ENCODE measurements at places on chromosomes 5 and 9. TPM values are rescaled to one million over a fixed set of nuclear protein-coding genes. Genes with fewer than 3 reads are reported as not detected.

- no peak for DNase-seq
Measured at GRCh38 chr5:76771705-76772405, 47.0 kb upstream of the F2RL1 start.

DNA sequence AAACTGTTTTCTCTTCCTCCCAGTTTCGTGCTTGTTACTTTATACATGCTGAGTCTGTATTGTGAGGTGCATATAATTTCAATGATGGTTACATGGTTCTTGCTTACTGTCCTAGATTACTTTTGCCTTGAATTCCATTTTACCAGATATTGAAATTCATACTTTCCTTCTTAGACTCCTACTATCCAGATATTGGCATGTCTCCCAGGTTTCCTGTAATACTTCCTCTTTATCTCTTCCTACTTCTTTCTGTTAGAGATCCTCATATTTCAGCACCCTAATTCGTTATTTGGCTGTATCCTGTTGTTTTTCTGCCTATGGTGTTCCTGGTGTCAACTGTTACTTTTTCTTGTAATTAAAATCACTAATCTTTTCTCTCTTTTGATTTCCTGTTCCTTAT, 522.1 kb downstream of the CCDC171 start:
- no peak for DNase-seq

- DNase-seq, result peak; percentile 75
Measured at GRCh38 chr5:5805916-5806315, 383.4 kb downstream of the ICE1 start.

Gene CCNJL
- total RNA-seq, result 1.4 TPM

Gene IRGM
- not detected for total RNA-seq

Gene CRB2
- total RNA-seq, result 0.13 TPM

Gene PRXL2C
- total RNA-seq, result 26.8 TPM

Gene TRAF1
- total RNA-seq, result 7.1 TPM

DNA sequence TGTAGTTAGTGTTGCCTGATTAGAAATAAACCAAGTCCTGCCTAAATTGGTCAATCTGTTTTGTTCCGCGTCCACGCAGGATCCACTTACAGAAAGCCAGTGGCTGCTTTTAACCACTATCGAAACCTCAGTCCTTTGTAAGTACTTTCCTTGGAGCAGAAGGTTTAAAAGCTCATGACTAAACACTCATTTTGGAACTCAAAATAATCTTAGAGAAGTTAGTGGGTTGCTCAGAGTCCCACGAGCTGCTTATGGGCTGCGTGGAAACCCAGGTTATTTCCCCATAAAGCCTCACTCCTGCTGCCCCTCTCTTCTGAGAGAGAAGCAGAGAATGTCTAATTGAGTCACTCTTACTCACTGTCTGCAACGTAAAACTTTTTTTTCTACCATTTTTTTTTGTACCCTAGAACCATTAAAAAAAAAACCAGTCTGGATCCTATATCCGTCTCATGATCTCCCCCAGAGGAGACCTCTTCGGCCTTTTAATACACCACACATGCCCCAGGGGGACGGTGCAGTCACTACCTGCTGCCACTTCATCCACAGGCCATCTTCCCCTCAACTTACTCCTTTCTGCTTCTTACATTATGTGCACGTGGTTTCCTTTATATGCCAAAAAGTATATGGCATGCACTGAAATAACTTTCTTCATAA, 7.6 kb downstream of the BASP1 start:
- DNase-seq, result no peak

DNA sequence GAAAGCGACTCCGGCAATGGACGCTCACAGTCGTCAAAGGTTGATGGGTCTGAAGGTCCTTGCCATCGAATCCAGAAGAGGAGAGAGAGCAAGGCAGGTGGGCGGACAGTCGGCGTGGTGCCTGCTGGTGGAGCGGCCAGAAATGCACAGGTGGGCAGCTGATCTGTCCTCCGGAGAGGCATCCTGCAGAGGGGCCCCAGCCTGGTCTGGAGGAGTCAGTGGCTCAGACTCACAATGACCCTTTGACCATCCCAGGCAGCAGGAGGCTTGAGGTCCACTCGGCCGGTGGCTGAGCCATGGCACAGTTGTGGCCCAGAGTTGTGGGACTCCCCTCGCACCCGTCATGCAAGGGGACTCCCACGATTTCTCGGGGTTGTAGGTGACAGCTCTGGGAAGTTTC, 34.4 kb upstream of the FCN2 start:
- DNase-seq, result no peak

DNA sequence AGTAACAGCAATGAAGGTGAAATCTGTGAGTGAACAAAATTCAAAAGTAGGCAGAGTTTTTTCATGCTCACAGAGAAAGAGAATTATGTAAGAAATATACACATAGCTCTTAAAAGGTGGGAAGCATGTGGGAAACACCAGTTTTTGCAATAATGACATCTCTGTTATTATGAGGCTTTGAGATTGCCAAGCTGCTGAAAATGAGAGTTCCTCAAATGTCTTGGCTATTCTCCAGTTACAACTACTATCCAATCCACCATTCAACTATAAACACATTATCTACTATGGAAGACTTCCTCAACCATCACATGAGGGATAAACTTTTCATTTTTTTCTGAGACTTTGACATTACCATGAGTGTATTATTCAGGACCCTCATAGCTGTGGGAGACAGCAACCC, 420.8 kb upstream of the ACTBL2 start:
- DNase-seq, result no peak

Gene PHF24
- 0.99 TPM for total RNA-seq

Gene F12
- not detected for total RNA-seq

Gene UQCRQ
- 122 TPM for total RNA-seq

DNA sequence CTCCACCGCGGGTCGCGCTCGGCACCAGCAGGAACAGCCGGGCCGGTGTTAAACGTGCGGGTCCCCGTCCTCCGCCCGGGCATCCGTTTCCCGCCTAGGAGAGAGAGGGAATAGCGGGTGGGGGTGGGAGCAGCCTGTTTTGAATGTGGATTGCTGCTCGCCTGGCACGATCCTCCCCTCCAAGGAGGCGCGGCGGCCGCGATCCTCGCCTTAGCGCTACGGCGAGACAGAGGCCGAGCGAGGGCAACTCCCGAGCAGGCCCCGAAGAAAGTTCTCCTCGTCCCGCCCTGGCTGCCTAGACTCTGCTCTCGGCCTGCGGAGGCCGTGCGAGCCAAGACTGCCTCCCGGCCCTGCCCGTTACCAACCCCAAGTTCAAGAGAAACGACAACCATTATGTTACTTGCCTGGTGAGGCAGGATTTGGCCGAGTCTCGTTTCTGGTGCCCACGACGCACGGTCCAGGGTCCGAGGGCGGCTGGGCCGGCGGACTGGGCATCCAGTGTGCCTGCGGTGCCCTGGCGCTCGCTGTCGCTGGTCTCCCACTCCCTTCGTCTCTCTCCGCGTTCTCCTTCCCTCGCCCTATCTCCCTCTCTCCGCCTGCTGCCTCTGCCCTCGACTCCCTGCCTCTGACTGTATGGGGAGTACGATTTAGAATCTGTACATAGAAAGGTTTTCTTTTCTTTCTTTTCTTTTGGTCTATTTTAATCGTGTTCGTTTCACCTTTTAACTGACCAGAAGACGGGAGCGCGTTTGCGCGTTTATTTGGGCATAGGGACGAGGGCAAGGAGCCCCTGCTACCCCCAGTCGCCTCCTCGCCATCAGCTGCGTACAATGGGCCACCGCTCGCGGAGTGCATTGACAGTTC, 724 bp downstream of the NR2F1-AS1 start:
- no peak for DNase-seq

Gene CAMK4
- 5.3 TPM for total RNA-seq

Gene IL13
- total RNA-seq, result not detected

DNA sequence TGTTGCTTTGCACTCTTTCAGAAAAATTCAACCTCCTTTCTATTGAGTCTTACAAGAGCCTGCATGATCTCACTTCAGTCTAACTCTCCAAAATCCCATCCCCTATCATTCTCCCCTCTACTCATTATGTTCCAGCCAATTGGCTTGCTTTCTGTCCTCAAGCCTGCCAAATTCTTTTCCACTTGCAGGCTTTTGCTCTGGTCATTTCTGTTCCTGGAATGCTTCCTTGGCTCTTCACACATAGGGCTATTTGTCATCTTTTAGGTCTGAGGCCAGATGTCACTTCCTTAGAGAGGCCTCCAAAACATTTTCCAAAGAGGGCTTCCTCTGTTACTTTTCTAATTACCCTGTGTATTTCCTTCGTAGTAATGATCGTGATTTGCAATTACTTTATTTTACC, 11.8 kb upstream of the CHD1 start:
- no peak for DNase-seq

Gene PLGRKT
- 18.3 TPM for total RNA-seq

Gene NRG2
- 5.0 TPM for total RNA-seq

- DNase-seq, result peak; percentile 47
Measured at GRCh38 chr5:149210225-149210624, 61.4 kb upstream of the AFAP1L1 start.

DNA sequence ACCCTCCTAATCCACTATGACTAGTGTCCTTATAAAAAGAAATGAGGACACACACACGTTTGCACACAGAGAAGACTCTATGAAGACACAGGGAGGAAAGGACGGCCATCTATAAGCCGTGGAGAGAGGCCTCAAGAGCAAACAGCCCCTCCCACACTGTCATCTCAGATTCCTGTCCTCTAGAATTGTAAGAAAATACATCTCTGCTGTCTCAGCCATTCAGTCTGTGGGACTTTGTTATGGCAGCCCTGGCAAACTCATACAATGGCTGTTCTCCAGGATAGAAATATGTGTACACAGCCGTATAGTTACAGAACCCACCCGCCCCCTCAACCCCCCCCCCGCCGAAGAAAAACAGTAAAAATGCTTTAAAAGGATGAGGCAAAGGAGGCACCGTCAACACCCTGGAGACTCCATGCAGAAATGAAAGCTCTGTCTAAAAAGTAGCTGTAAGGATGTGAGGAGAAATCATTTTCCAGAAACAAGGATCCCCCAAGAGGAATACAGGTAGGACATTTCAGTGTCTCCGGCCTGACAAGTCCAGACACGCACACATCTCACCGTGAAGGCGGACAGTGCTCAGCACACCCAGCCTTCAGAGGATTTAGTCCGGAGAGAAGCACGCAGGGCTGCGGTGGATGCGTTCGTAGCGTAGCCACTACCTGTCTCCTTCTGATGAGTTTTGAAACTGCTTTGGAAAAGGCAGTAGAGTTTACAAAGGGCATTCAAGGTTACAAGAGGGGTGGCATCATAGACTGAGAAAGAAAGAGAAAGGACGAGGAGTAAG, 110.8 kb upstream of the ERCC6L2 start:
- no peak for DNase-seq

Gene CCL28
- total RNA-seq, result 2.2 TPM

DNA sequence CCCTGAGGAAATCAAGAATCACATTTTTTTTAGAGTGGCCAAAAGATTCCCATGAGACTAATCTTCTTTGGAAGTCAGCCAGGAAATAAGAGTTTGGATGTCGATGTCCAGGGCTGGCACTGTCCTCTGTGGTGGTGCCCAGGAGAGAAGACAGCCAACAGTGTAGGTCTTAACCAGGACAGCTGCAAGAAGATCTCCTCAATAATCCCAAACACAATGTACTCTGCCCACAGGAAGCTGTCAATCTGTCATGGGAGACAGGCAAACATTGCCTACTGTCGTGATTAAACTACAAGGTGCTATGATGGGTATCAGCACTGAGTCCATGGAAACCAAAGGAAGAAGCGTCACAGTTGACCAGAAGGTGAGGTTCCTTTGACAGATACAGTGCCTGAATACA, 174.1 kb downstream of the PIK3R1 start:
- DNase-seq, result no peak

- no peak for DNase-seq
Measured at GRCh38 chr9:135559606-135560005, 1.9 kb upstream of the PAEP start.

Gene SLC34A1
- total RNA-seq, result not detected

DNA sequence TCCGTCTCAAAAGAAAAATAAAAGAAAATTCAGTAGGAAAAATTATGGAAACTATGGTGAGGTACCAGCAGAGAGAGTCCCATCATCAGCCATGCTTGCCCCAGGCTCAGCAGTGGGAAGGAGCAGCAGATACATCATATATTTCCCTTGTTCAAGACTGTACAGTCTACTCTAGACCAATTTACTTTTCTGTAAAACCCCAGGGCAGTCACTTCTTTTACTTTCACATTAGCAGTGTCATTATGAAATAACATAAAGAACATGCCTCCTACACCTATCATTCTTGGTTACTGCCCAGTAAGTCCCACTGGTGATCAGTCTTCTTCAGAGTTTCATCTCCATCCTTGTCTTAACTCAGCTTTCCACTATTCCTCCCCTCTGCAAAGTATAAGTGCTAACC, 1145.0 kb downstream of the MAT2B start:
- DNase-seq, result no peak

DNA sequence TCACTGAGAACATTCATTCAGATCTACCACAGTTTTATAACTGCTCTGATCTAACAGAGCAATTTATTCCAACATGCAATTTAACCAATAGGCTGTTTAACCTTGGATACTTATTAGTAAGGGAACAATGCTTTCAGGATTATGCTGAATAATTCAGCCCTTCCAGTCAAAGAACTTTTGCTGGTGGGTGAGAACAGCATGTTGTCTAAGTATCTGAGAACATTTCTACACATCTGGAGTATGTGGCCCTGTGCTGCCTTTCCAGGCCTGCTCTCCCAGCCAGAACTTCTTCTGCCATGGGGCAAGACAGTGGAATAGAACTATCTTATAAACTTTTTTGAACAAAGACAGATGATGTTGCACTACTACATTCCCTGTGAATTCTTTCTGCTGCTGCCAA, 55.8 kb downstream of the NFIB start:
- DNase-seq, result no peak

Gene RGS7BP
- total RNA-seq, result 4.7 TPM

DNA sequence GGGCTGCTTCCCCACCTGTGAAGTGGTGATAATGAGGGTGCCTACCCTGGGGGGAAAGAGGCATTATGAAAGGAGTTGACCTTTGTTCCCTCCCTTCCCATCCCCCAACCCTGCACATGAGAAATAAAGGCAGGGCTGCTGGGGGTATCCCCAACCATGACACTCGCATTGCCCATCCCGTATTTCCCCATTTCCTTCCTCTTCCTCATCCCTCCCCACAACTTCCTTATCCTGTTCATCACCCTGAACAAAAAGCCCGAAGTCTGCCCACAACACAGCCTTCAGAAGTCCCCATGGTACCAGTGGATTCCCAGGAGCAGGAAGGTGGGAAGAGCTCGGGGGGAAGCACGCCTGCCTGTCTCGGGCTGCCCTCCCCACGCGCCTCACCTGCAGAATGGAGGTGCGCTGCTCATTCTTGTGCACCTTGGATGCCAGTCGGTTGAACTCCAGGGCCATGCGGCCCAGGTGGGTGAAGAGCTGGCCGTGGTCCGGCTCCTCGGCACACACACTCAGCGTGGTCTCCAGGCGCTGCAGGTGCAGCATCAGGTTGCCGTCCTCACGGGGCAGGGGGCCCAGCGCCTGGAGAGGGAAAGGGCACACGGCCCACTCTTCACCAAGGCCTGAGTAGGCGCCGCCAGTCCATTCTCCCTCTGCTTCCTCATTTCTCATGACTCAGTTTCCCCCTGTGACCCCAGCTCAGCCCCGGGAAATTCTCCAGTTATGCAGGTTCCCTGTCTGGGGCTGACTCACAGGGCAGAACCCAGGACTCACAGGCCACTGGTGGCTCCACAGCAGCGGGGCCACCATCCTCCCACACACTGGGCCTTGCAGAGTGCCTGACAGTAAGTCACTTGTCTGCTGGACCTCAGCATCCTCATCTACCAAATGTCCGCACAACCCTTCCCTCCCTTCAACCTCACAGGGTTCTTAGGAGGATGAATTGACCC, 24.2 kb downstream of the TNIP1 start:
- DNase-seq, result no peak

- no peak for DNase-seq
Measured at GRCh38 chr5:141914199-141914743, 9.4 kb upstream of the DELE1 start.

Gene MEIKIN
- total RNA-seq, result not detected

Gene GABRG2
- total RNA-seq, result 0.50 TPM

- no peak for DNase-seq
Measured at GRCh38 chr9:15403155-15403554, 19.5 kb upstream of the SNAPC3 start.

Gene LIX1
- 0.42 TPM for total RNA-seq
